ENCODE measurements at places on chromosomes 5 and 9. TPM values are rescaled to one million over a fixed set of nuclear protein-coding genes. Genes with fewer than 3 reads are reported as not detected.

The LNPEP gene
- 9.3 TPM for total RNA-seq

The GADD45G gene
- total RNA-seq = 124 TPM

The FBLL1 gene
- 66.2 TPM for total RNA-seq

The SLC6A3 gene
- 22.4 TPM for total RNA-seq

The SLC36A2 gene
- not detected for total RNA-seq

The LHX6 gene
- 2.8 TPM for total RNA-seq

The CCDC152 gene
- 13.4 TPM for total RNA-seq

The SOHLH1 gene
- not detected for total RNA-seq

The TYRP1 gene
- not detected for total RNA-seq

The LCN9 gene
- total RNA-seq = not detected

The FGFR4 gene
- 5.2 TPM for total RNA-seq

The CACNA1B gene
- total RNA-seq = 84.4 TPM

The C5orf52 gene
- total RNA-seq = not detected
